NCI-H2171 (cell line): ENCODE measurements at places on chromosomes 4 and X.

DNA sequence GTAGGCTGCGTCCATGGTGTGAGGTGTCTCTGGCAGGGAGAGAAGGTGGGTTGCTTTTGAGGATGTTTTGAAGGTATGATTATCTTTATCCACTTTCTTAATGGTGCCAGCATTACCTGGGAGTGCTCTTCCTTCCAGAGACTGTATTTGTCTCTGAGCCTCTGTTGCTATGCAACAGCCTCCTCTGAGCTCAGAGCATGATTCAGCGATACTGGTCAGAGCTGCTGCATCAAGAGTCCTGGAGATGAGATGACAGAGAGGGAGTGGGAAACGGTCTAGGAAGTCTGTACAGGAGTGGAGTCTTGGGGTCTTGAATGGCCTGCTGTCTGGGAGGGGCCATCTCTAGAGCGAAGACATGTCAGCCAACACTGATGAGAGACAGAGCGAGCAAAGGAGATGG lies 104.4 kb upstream of the RAB40AL start:
- no peak for DNase-seq

- DNase-seq: no peak
Measured at GRCh38 chrX:57172544-57172943, 35.3 kb upstream of the SPIN2A start.

- no peak for DNase-seq
Measured at GRCh38 chrX:149497626-149498025, 7.5 kb downstream of the IDS start.

DNA sequence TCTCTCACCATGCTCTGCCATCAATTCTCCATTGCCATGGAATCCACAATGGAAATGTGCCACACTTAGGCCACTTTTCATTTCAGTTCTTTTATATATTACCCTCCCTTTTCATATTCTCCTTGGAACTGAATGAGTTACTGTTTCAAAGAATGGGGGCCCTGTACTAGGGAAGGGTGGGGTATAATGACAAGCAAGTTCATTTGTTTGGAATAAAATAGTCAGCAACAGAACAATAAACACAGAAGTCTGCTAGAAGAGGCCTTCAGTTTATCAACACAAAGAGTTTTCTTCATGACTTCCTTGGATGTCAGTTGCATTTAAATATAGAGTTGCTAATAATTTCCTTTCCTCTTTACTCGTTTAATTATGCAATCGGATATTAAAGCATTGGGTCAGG lies 478.3 kb upstream of the FTHL17 start:
- no peak for DNase-seq

DNA sequence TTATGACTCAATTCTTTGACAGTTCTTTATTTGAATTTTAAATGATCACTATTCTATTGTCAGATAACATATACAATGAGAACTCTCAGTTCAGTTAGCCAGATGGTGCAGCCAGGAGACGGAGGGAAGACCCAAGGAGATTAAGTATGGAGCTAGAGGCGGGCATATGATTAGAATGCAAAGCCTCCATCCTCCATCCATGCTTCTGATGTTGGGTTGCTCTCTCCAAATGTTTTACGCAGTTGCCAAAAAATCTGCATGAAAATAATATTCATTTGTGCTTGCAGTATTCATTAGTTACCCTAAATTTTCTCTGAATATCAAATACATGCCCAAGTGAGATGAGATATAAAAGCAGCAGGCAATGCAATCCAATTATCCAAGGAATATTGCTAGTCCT lies 874.8 kb downstream of the C4orf33 start:
- no peak for DNase-seq

DNA sequence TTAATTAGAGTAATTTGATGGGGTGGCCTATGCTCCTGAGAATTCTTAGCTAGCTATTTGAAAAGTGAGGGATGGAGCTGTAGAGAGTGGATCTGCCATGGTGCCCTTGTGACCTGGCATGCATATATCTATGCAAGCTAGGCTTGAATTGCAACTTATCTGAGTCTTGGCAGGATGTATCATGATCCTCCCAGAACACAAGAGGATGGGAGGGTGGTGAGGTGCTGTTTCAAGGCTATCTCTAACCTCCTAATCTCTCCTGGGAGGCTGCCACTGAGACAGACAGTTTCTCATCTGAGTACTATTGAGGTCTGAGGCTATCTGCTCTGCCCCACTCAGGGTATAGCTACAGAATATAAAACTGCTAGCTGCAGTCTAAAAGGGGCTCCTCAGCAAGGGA lies 56.6 kb downstream of the BRCC3 start:
- DNase-seq: no peak

DNA sequence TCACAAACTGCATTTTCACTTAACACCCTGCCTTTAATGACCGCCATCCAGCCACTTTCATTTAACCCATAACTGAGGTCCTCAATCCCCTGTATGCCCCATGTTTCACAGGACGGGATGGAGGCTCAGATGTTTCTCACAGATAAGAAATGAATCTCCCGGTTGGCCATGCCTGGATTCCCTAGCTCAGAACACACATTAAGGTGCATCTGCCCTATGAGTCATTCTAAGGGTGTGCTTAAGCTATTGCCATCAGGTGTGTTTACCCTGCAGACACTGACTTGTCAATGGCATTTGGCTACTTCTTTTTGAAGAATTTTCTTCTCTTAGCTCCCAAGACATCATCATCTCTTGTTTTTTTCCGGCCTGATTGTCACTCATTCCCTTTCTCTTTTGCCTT lies 222.6 kb upstream of the SMIM31 start:
- no peak for DNase-seq

DNA sequence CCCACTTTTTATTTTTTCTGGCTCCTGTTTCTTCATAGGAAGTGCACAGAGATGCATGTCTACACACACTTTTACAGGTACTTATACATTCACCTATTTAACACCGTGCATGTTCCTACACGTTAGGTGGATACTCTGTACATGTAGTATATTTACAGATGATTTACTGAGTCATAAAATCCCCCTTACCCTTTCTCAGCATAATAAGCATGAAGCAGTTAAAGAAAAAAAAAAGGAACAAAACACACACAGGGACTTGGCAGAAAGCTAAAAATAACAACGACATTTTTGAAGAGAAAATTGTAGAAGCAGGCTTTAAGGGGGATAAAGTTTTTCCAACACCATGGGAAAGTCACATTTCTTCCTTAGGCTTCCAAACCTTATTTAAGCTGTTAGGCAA lies 96.4 kb upstream of the IQCM start:
- DNase-seq: no peak

- no peak for DNase-seq
Measured at GRCh38 chr4:25449270-25449669, 72.2 kb downstream of the ANAPC4 start.

DNA sequence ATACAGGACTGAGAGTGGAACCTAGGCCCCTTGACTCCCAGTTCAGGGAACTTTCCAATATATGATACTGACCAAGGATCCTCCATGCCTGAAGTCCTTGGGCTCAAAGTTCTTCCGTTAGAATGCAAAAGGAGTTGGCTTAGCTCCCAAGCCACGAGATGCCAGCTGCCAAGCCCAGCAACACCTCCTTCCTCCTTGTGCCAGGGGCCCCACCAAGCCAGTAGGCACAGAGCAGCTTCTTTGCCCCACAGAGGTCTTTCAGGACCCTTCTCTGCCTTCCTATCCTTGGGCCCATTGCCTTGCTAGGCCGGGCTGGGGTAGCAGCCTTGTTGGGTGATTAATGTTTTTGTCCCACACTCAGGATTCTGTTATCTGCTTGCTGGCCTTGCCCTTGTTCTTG lies 105.6 kb downstream of the EFNB1 start:
- no peak for DNase-seq

GRCh38 chrX:10634392-10635161 lies 14.2 kb upstream of the MID1 start:
- no peak for DNase-seq

GRCh38 chr4:147788791-147789190 lies 56.9 kb downstream of the ARHGAP10 start:
- no peak for DNase-seq

DNA sequence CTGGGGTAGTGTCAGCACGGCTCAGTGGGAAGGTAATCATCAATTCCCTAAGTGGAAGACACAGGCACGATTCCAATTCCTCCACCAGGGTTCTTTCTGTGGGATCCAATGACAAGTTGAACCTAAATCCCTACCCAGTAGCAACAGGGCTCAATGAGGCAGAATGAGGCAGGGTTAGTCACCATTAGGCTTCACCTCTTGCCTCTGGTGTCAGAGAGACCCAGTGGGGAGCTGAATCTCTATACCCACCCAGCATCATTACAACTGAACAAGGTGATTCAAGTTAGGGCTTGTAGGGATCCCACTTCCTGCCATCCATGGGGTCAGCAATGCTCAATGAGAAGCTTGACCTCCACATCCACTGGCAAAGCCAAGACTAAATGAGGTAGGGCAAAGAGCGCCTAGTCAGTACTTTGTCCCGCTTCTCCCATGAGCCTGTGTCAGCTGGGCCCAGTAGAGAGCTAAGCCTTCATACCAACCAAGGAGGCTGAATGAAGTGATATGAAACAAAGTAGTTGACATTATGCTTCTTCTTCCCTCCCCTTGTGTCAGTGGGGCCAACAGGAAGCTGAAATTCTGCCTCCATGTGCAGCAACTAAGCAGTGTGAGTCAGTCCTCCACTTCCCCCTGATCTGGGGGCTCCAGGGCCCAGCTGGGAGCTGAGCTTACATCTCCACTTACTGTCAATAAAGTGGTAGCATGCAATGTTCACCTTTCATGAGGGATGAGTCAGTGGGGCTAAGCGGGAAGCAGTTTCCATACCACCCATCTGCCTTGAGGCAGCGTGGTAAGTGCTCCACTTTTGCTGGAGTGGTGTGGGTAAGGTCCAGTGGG lies 36.4 kb upstream of the RBM41 start:
- no peak for DNase-seq

GRCh38 chr4:101211146-101211553 lies 136.2 kb downstream of the PPP3CA start:
- no peak for DNase-seq

- DNase-seq: peak; percentile 2
Measured at GRCh38 chrX:9429767-9430166, 35.1 kb upstream of the TBL1X start.

DNA sequence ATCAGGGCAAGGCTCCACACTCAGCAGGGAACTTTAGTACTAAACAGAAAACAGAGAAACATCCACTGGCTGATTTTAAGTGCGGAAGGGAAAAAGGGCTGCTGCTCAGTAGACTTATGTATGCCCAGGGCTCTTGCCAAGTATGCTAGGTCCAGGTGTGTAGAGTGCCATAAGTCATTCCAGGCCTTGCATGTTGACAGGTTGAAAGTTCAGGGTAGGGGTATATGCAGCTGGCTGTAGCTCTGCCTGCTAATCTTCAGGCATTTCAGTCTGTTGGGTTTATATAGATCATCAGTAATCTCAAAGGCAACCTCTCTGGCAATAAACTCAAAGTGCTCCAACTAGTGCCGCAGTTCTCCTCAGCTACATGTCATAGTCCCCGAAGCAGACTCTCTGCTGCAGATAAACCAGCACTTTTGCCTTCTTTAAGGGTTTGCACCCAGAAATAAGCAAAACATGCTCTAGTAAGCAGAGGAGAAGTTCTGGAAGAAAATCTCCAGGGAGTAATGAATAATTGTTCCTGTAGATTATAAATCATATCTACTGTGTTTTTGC lies 134.9 kb upstream of the GRIA3 start:
- no peak for DNase-seq

DNA sequence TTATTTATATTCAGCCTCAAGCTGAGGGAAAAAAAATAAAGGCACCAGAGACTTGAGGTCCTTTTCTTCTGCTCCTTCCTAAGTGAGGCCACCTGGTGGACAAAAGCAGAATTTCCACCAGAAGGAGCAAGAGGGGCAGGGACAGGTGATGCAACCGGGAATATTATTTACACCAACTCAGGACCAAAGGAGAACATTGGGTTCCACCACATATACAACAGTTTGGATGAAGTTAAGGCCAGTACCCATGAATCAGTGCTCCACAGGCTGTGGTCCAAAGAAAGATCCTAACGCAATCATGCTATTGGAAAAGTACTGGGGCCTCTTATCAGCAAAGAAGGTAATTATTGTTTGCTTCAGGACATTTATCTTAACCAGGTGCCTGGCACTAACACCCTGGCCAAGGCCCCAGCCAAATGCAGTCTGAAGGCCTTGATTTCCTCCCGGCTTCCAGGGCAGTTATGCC lies 57.4 kb downstream of the TSC22D3 start:
- DNase-seq: peak; percentile 37

DNA sequence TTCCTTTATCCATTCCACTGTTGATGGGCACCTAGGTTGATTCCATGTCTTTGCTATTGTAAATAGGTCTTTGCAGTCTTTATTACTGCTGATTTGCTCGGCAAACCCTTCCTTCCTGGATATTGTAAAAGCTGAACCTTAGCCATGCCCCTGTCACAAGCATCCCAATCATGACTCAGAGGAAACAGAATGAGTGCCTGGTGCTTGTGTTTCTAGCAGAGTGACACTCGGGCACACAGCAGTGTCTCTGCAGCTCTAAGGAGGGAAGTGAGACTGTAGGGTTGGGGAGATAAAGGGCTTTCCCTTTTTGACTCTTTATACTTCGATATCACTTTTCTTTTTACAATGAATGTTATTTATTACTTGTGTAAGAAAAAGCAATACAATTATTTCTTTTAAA lies 83.3 kb downstream of the AKAP4 start:
- DNase-seq: no peak
